Omental fat pad (tissue), 4 donors: ENCODE measurements at places on chromosomes 11 and 22.
A peak's percentile ranks its signal among the peaks of the same experiment; 100 is the strongest.

- DNase-seq, result peak; percentile 42
Observed at GRCh38 chr22:21865041-21865440, 2.4 kb downstream of the MAPK1 start.

GRCh38 chr11:70618431-70619101 is 220.2 kb downstream of the CTTN start:
- no peak for DNase-seq

- DNase-seq, result no peak
Observed at GRCh38 chr11:96242191-96242847, 100.7 kb downstream of the MAML2 start.

DNA sequence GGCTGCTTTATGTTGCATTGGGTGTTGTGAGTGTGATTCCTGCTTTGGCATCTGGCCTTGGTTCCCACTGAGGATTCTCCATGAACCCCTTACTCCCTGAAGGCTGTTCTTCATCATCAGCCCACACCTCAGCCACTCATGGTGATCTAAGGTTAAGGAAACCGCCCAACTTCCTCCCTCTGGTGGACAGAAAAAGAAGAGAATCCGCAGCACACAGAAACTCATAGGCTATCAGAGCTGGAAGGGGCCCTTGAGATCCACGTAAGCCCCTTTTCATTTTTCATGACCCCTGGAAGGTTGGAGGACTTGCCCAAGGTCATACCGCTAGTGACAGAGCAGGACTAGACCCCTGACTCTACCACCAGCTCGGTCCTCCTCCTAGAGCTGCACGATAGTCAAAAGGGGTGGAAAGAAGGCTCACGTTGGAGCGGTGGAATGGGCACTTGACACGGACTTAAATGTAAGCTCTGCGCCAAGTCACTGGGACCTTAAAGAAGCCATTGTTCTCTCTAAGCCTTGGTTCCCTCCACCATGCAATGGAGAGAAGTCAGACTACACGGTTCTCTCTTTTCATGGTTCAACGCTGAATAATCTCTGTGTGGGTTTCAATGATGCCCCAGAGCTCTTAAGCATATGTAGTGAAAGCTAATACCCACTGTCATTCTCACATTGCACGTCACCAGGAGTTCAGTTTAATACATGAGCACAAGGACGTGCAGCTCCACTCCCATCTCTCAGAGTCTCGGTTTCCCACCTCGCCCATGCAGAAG is 83.6 kb upstream of the CRTAM start:
- no peak for DNase-seq

- no peak for DNase-seq
Observed at GRCh38 chr11:107545101-107545514, 20.4 kb downstream of the ALKBH8 start.

GRCh38 chr11:10650630-10651029 is 42.9 kb downstream of the IRAG1 start:
- DNase-seq, result no peak

GRCh38 chr11:44568658-44569473 is 3.4 kb downstream of the CD82 start:
- DNase-seq, result peak; percentile 62

GRCh38 chr22:38271927-38272372 is 860 bp downstream of the TMEM184B start:
- DNase-seq, result no peak
